ENCODE measurements at places on chromosomes 4 and X.

GRCh38 chr4:181822005-181822375 is 421.2 kb upstream of the TENM3 start:
- DNase-seq, result no peak

GRCh38 chrX:124917011-124917410 is 402.7 kb upstream of the TEX13C start:
- no peak for DNase-seq

- no peak for DNase-seq
Observed at GRCh38 chr4:48058617-48059530, 42.3 kb downstream of the NIPAL1 start.

DNA sequence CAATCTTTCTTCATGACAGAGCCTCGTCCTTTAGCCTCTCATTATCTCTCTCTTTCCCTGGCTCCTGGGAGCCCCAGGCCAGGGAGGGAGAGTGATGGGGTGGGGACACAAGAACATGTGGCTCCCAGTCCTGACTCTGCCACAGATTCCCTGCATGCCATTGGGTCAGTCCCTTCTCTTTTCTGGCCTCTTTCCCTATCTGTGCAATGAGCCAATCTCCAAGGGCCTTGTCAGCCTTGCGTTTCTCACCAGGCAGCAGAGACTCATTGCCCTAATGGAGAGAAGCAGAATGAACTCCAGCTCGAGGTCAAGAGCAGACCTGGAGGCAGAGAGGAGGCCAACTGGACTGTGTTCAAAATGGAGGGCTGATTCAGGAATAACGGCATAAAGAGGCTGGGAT is 38.4 kb upstream of the PJA1 start:
- no peak for DNase-seq

- DNase-seq, result no peak
Observed at GRCh38 chr4:81522711-81523110, 51.0 kb upstream of the RASGEF1B start.

- no peak for DNase-seq
Observed at GRCh38 chr4:151251603-151252304, 25.2 kb upstream of the PRSS48 start.

DNA sequence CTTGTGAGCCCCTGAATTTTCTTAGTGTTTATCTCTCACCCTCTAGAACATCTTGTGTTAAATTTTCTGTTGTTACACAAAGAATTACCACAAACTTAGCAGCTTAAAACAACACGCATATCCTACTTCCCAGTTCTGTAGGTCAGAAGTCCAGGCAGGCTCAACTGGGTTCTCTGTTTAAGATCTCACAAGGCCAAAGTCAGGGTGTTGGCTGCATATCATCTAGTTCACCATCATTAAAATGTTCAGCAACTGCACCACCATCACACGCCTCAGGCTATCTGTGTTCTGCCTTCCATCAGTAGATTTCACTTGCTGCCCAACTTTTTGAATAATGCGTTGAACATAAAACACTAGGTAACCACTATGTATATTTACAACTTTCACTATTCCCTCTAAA is 130.5 kb downstream of the PARM1 start:
- no peak for DNase-seq

DNA sequence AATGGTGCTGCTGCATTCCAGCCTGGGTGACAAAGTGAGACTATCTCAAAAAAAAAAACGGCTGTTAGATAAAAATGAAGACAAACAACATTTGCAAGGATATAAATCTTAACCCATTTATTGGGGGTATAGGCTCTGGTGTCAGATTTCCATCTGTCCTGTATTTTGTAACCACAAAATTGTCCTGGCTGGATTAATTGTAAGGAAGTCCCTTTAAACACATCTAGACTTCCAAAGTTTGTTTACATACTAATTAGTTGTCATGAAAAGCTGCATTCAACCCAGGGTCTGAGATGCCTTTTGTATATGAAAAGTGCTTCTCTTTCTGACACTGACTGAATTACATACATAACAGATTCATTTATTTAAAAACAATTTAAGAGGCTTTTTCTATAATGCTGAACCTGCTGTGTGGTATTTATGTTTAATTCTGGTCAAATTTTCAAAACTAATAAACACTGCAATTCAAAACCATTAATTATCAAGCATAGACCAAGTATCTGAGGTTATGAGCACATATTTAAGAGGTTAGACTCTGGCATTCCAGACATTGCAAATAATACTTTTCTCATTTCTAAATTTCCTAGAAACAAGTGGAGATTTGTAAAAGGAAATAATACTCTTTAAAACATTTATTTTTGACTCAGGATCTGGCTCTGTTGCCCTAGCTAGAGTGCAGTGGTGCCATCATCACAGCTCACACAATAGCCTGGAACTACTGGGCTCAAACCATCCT is 17.5 kb upstream of the UGDH start:
- DNase-seq, result no peak

GRCh38 chrX:72142094-72142793 is 10.5 kb upstream of the RTL5 start:
- no peak for DNase-seq

DNA sequence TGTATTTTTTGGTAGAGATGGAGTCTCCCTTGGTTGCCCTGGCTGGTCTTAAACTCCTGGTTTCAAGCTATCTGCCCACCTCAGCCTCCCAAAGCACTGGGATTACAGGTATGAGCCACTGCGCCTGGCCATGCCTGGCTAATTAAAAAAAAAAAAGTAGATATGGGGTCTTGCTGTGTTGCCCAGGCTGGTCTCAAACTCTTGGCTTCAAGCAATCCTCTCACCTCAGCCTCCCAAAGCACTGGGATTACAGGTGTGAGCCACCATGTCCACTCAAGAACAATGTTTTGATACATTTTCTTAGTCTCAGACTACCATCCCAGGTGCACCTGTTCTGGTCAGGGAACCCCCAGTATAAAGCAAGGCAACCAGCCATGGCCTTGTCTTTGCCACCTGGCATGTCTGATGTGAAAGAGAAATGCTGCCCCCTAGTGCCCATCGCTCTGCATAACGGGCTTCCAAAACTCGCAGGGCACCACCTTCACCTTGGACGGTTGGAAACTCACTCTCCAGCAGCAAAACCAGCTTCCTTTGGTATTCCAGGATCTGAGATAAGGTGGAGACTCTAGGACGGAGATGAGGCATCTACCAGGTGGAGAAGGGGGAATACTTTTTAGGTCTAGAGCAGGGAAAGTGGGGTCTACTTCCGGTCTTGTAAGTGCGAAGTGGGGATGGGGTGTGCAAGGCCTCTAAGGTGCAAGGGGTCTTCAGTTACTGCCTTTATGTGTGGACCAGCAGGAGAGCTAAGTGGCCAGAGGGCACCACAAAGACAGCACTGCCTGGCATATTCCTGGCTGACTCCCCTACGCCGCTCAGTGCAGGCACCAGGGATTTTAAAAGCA is 47.7 kb upstream of the AFAP1 start:
- peak; percentile 64 for DNase-seq

DNA sequence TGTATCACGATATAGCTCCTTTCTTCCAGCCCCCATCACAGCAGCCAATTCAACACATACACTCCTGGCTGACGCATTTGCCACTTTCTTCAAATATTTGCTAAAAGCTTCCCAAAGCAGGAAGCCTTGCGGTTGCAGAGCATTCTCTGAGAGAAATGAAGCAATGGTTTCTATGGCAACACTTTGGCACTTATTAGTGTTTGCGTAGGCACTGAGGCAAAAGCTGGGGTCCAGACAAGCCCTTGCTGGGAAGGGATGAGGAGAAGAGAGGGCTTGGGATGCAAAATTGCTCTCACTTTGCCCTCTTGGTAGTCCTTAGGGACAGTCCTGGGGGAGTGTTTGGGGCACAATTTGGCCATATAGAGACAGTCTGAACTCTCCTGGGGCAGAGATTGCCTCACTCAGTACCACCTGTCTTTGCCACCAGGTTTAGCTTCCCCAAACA is 55.0 kb upstream of the PAK3 start:
- peak; percentile 91 for DNase-seq

DNA sequence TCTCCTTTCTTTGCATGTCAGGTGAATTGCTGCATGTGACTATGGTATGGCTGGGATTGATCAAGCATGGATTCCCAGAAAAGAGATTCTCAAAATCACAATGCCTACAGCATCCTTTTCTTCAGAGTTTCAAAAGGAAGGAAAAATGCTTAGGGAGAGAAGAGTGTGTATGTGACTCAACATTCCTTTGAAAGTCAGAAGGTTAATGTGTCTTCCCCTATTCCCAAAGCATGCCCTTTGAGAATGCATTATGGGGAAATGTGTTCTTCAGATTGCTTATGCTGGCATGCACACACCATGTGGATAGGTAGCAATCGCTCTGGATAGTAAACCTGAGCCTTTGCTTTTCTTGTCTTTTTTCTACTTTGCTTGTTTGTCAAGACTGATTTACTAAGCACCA is 78.5 kb downstream of the ELOVL6 start:
- DNase-seq, result peak; percentile 72

- no peak for DNase-seq
Observed at GRCh38 chrX:119693996-119694451, 1.1 kb upstream of the SEPTIN6 start.

GRCh38 chrX:41923211-41923977 is at the start of gene CASK:
TSS of gene CASK (minus strand) at chrX:41923554. CDS start at chrX:41922988, 566 bp downstream.
- peak; percentile 74 for DNase-seq

DNA sequence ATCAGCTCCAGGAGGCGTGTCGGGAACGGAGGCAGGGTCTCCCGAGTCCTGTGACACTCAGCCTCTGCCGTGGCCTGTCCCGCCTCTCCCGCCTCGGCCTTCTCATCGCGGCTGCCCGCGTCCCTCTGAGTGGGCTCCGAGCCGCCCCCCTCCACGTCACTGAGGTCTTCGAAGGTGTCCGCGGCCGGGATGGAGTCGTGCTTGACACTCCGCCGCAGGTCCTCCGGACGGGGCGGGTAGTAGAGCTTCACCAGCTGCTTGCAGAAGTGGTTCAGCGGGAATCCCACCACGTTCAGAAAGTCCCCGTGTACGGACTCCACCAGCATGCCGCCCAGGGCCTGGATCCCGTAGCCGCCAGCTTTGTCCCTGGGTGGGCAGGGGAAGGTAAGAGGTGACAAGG is 25.0 kb downstream of the ASMTL start:
- DNase-seq, result no peak

GRCh38 chr4:149825336-149825735 is 9.7 kb upstream of the IQCM start:
- DNase-seq, result peak; percentile 95

DNA sequence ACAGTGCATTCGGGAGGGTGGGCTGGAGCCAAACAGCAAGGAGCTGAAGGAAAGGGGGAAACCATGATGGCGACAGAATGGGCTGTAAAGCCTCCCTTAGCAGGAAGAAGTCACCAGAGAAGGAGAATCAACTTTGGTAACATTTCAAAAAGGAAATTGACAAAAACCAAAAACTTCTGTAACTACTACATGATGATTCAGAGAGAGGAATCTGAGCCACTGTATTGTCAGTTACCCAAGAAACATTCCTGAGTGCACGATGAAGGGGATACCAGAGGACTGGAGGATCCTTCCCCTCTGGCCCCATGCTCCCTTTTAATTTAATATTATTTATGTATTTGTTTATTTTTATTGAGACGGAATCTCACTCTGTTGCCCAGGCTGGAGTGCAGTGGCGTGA is 26.3 kb downstream of the PDHA1 start:
- DNase-seq, result peak; percentile 6

- DNase-seq, result peak; percentile 27
Observed at GRCh38 chrX:45709381-45709780, 508.7 kb upstream of the DIPK2B start.

- peak; percentile 52 for DNase-seq
Observed at GRCh38 chr4:56575820-56576429, 70.3 kb downstream of the ARL9 start.

DNA sequence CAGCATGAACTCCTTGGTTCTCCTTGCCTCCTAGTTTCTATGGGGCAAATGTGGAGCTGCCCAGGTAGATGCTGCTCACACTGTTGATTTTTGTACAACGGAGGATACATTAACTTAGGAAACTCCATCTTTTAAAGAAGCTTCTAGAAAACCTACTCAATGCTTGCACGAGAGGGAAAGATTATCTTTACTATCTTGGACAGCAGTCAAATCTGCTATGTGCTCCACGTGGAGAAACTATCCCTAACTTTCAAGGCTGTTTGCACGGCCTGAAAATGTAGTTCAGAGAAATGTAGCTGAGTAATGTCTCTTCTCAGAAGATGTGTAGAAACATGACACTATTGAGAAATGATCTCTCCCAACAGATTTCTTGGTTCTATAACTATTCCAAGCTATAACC is 1530.9 kb upstream of the PABPC4L start:
- DNase-seq, result no peak

GRCh38 chrX:111123606-111124179 is 27.7 kb downstream of the PAK3 start:
- DNase-seq, result no peak

DNA sequence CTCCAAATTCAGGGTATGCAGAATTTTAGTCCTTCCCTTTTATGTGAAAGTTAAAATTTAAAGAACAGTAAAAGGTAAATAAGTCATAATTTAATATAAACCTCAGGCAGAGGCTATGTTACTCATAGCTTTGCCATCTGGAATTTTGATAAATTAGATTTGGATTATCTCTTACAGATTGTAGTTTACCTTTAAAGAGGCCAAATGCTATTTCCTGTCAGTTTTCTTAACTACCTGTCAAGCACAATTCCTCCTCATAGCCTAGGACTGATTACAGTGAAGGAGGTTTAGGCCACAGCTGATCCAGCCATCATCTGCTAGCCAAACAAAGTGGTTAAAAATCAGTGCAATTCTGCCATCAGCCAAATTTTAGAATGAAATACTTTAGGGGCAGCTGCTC is 128.1 kb downstream of the MFAP3L start:
- DNase-seq, result no peak

DNA sequence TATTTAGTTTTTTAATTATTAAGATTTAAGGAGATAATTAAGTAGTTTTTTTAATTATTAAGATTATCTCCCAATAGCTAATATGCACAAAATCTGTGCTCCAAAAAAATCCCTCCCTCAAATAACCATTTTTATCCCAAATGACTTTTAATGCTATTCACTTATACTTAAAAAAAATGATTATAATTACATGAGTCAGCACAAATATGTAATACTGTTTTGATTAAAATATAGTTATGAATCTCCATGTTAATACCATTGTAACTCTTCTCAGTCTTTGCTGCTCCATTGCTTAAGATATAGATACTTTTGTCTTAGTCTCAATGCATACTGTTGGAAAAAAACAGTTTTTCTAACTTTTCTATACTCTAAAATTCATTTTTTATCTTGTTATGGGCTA is 1121.1 kb upstream of the ADGRL3 start:
- DNase-seq, result no peak

GRCh38 chr4:1495416-1496115 is 89.3 kb upstream of the NKX1-1 start:
- no peak for DNase-seq

DNA sequence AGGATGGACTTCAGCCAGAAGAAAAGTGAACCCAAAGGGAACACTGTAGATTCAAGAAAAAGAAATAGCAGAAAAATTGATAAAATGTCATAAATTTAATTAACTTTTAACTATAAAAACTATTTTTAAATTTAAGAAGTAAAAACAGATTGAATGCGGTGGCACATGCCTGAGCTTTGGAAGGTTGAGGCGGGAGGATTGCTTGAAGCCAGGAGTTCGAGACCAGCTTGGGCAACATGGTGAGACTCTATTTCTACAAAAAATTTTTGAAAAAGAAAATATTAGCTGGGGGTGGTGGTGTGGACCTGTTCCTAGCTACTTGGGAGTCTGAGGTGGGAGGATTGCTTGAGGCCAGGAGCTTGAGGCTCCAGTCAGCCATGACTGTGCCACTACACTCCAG is 3.0 kb downstream of the FAM184B start:
- DNase-seq, result no peak
